Glutamatergic neuron (in vitro differentiated cells): ENCODE measurements at places on chromosomes 13 and 19.

GRCh38 chr19:15196360-15197005 is 4.3 kb downstream of the NOTCH3 start:
- no peak for DNase-seq
- peak overlapping the region; percentile 34 for H3K4me3 ChIP-seq
- no peaks in the 10 kb centered on the region for H3K36me3 ChIP-seq
- peaks cover 18% of the 10 kb centered on the region for H3K27me3 ChIP-seq

GRCh38 chr13:73578251-73578875 is 519.6 kb downstream of the KLF5 start:
- DNase-seq = no peak
- H3K27ac ChIP-seq = no peak overlapping the region
- H3K27me3 ChIP-seq = no peaks in the 10 kb centered on the region
- no peak overlapping the region for H3K4me3 ChIP-seq
- H3K36me3 ChIP-seq = no peaks in the 10 kb centered on the region

- no peaks in the 10 kb centered on the region for H3K36me3 ChIP-seq
- peaks cover 11% of the 10 kb centered on the region for H3K4me1 ChIP-seq
- no peak overlapping the region for H3K27ac ChIP-seq
- no peak overlapping the region for H3K4me3 ChIP-seq
These were observed 1257.9 kb downstream of the PCDH17 start for GRCh38 chr13:58889474-58889873.

DNA sequence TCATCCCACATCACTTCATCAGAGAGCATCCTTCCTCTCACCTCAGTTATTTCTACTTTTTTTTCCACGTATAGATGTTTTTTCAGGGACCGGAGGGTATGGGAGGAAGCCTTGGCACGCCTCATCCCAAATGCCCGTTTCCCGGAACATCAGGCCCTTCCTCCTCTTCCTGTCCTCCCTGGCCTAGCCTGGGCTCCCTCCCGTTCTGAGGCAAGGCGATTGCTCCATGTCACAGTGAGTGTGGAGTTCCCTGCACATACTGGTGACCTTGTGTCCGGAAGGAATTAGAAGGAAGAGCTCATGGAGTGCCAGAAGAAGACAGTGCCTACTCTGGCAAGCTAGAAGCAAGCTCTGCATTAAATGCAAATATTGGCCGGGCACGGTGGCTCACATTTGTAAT is 1.1 kb upstream of the ZNF627 start:
- no peak overlapping the region for H3K27ac ChIP-seq
- H3K36me3 ChIP-seq = no peaks in the 10 kb centered on the region
- H3K4me1 ChIP-seq = peaks cover 11% of the 10 kb centered on the region
- peak overlapping the region; percentile 30 for H3K4me3 ChIP-seq

GRCh38 chr13:91621963-91622362 is 223.5 kb downstream of the GPC5 start:
- H3K27me3 ChIP-seq = no peaks in the 10 kb centered on the region
- DNase-seq = no peak
- H3K4me1 ChIP-seq = no peaks in the 10 kb centered on the region
- H3K36me3 ChIP-seq = no peaks in the 10 kb centered on the region

- H3K36me3 ChIP-seq = no peaks in the 10 kb centered on the region
- no peak for DNase-seq
- no peak overlapping the region for H3K27ac ChIP-seq
- peaks cover 4% of the 10 kb centered on the region for H3K4me1 ChIP-seq
- H3K4me3 ChIP-seq = no peak overlapping the region
These were observed 144.8 kb downstream of the FLT1 start for GRCh38 chr13:28349907-28350654.

DNA sequence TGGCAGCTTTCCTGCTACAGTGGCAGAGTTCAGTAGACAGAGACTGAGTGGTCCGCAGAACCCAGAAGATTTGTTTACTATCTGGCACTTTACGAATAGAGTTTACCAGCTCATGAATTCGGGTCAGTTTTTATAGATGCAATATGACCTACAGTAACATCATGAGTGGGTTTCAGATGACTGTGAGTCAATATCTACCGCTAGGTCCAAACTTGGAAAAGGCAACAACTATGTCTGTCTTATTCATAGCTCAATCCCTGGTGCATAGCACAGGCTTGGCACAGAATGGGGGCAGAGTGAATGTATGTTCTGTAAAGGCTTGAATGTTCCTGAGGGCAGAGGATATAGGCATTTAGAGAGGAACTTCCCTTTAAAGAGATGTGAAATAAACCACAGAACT is 65.2 kb downstream of the RAP2A start:
- no peak overlapping the region for H3K4me3 ChIP-seq
- H3K36me3 ChIP-seq = no peaks in the 10 kb centered on the region
- no peaks in the 10 kb centered on the region for H3K4me1 ChIP-seq

DNA sequence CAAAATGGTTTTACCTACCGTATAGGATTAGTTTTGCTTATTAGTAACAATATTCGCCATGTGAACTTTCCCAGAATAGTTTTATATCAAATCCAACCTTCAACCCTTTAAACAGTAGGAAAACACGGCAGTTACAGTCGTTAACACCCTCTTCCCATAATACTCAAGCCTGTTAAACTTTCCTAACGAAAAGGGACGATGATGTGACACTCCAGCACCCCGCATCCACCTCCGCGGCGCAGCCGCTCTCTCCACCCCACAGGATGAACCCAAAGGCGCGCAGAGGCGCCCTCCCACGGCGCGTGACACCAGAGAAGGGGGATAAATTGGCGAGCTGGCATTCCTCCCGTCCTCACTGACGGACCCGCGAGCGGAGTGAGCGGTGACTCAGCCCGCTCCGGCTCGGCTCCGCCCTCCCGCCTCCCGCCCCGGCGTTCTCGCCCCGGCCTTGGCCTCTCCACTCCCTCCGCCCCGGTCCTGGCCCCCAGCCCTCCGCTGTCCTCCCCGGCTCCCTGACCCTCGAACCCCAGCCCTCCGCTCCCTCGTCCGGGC is 665 bp downstream of the TUBGCP3 start:
- H3K27ac ChIP-seq = peak overlapping the region; percentile 95
- no peaks in the 10 kb centered on the region for H3K36me3 ChIP-seq
- peak overlapping the region; percentile 97 for H3K4me3 ChIP-seq
- peaks cover 3% of the 10 kb centered on the region for H3K27me3 ChIP-seq
- peak; percentile 85 for DNase-seq

- DNase-seq = no peak
- no peaks in the 10 kb centered on the region for H3K36me3 ChIP-seq
- H3K27ac ChIP-seq = no peak overlapping the region
- H3K27me3 ChIP-seq = peaks cover 6% of the 10 kb centered on the region
These were observed 2.1 kb upstream of the GPC6 start for GRCh38 chr13:93224535-93224934.

GRCh38 chr13:58991826-58992477 is 1171.8 kb downstream of the DIAPH3 start:
- no peaks in the 10 kb centered on the region for H3K27me3 ChIP-seq
- H3K36me3 ChIP-seq = no peaks in the 10 kb centered on the region
- no peak overlapping the region for H3K27ac ChIP-seq
- peaks cover 7% of the 10 kb centered on the region for H3K4me1 ChIP-seq

- H3K4me1 ChIP-seq = no peaks in the 10 kb centered on the region
- H3K27ac ChIP-seq = no peak overlapping the region
- peak; percentile 58 for DNase-seq
These were observed 68.7 kb downstream of the RASL11A start for GRCh38 chr13:27339299-27339698.

DNA sequence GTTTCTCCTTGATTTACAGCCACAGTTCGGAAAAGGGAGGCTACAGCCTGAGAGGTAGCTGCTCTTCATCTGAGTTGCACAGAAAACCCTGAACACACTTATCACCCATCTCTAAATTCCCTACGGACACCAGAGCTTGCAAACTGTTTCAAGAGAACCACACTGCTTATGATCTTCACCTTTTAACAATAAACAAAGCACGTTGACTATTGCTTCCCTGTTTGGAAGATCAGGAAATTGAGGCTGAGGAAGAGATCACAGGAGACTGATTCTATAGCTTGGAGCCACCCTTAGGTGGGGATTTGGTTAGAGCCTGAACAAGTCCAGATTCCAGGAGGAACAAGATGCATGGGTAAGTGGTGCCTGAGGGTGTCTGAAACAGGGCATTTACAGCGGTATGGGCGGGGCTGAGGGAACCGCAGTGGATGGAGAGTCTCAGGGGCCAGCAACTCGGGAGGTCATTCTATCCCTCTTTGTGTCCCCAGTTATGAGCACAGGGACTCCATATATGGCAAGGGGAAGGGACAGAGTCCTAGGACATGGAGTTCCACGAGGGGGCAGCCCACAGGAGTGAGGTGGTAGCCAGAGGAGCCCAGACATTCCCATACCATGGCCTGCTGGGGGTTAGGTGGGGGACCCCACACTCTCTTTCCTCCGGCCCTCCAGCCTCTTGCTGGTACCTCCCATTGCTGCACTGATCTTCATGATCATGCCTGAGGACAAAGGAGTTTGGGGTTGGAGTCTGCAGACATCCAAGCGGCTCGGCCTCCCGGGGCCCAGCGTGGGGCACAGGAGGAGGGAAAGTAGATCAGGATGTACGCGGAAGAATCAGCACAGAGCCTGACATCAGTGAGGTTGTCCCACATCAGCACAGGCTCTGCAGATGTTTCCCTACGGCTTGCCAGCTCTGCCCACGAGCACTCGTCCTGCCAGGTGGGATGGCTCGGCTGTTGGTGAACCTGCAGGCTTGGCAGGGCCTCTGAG is 162.3 kb upstream of the ZNF536 start:
- H3K36me3 ChIP-seq = no peaks in the 10 kb centered on the region
- no peak for DNase-seq
- no peak overlapping the region for H3K27ac ChIP-seq
- no peaks in the 10 kb centered on the region for H3K4me1 ChIP-seq

- no peak overlapping the region for H3K27ac ChIP-seq
- H3K4me1 ChIP-seq = no peaks in the 10 kb centered on the region
- no peaks in the 10 kb centered on the region for H3K27me3 ChIP-seq
- DNase-seq = no peak
- no peak overlapping the region for H3K4me3 ChIP-seq
These were observed 395.8 kb upstream of the MIR17HG start for GRCh38 chr13:90951663-90952062.

DNA sequence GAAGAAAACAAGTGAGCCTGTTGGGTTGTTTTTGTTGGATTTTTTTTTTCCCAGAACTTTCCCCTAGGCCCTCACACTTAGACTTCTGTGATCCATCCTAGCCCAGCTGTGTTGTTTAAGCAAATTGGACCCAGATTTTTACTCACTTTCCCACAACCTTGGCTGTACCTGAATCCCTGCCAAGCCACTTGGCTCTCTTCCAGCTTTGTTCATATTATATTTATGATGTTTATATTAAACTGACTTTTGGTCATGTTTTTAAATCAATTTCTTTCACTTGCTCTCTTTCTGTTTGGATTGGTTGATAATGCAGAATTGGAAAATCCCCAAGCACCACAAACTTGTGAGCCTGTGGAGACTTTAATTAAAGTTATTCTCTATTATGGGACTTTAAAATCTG is 16.6 kb downstream of the OLFM4 start:
- H3K27ac ChIP-seq = no peak overlapping the region
- H3K4me1 ChIP-seq = no peaks in the 10 kb centered on the region
- no peak overlapping the region for H3K4me3 ChIP-seq
- H3K27me3 ChIP-seq = no peaks in the 10 kb centered on the region

GRCh38 chr19:6071875-6072274 is 38.4 kb downstream of the RFX2 start:
- no peak overlapping the region for H3K27ac ChIP-seq
- peaks cover 9% of the 10 kb centered on the region for H3K4me1 ChIP-seq
- no peak for DNase-seq
- no peaks in the 10 kb centered on the region for H3K36me3 ChIP-seq
- no peak overlapping the region for H3K4me3 ChIP-seq

DNA sequence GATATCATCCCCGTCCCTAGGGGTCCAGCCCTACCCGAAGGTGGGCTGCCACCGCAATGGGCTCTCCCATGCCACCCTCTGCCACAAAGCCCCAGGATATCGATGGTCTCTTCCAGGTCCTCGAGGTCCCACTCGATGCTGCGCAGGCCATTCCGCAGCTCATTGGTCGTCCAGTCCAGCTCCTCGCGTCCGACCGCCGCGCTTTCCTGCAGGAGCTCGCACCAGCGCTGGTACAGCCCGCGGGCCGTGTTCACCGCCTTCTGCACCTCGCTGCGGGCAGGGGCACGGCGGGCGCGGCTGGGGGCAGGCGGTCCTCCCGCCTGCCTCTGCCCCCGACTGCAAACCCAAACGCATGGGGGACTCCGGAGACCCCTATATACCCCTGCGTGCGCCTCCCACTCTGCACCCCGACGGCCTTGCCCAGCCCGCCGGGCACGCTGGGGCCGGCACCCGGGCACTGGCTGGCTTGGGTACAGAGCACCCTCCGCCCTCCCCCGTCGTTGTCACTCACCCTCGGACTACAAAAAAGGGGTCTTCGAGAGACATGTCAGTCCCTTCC is 468 bp downstream of the STX10 start:
- no peak overlapping the region for H3K27ac ChIP-seq
- peaks cover 24% of the 10 kb centered on the region for H3K27me3 ChIP-seq
- peak; percentile 79 for DNase-seq
- peak overlapping the region; percentile 97 for H3K4me3 ChIP-seq
- no peaks in the 10 kb centered on the region for H3K36me3 ChIP-seq
- peaks cover 2% of the 10 kb centered on the region for H3K4me1 ChIP-seq

- no peak for DNase-seq
- no peak overlapping the region for H3K4me3 ChIP-seq
- peaks cover 12% of the 10 kb centered on the region for H3K27me3 ChIP-seq
- no peak overlapping the region for H3K27ac ChIP-seq
- H3K4me1 ChIP-seq = peaks cover 27% of the 10 kb centered on the region
- no peaks in the 10 kb centered on the region for H3K36me3 ChIP-seq
These were observed 11.2 kb downstream of the PPP6R1 start for GRCh38 chr19:55247621-55248099.

GRCh38 chr13:51518827-51519226 is 65.4 kb upstream of the WDFY2 start:
- H3K4me3 ChIP-seq = no peak overlapping the region
- no peaks in the 10 kb centered on the region for H3K36me3 ChIP-seq
- H3K27ac ChIP-seq = no peak overlapping the region
- H3K4me1 ChIP-seq = no peaks in the 10 kb centered on the region
- H3K27me3 ChIP-seq = no peaks in the 10 kb centered on the region

- H3K36me3 ChIP-seq = peaks cover 15% of the 10 kb centered on the region
- no peak for DNase-seq
- no peak overlapping the region for H3K4me3 ChIP-seq
- no peaks in the 10 kb centered on the region for H3K4me1 ChIP-seq
These were observed 39.1 kb downstream of the TRPM4 start for GRCh38 chr19:49196527-49197240.

- H3K27me3 ChIP-seq = no peaks in the 10 kb centered on the region
- H3K4me3 ChIP-seq = no peak overlapping the region
- no peaks in the 10 kb centered on the region for H3K36me3 ChIP-seq
- no peak overlapping the region for H3K27ac ChIP-seq
These were observed 50.3 kb upstream of the GPI start for GRCh38 chr19:34314437-34315313.

GRCh38 chr19:11261431-11261970 is 823 bp downstream of the DOCK6 start:
- H3K4me1 ChIP-seq = peaks cover 2% of the 10 kb centered on the region
- H3K27ac ChIP-seq = peak overlapping the region; percentile 94
- peak; percentile 83 for DNase-seq
- H3K4me3 ChIP-seq = peak overlapping the region; percentile 82
- H3K36me3 ChIP-seq = no peaks in the 10 kb centered on the region
- peaks cover 10% of the 10 kb centered on the region for H3K27me3 ChIP-seq

DNA sequence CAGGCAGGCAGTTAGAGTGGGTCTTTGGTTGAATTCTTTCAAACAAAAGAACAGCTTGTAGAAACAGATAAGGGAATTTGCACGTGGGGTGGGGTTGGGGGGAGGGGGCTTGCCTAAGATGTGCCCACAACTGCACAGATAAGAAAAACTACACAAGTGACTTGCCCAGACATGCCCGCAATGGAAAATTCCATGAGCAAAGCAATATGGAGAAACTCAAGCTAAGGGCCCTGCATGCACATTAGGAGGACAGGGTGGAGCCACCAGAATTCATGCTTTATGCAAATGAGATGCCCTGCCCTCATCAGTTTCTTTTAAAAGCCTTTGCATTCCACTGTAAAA is 755.6 kb upstream of the MIR17HG start:
- H3K4me1 ChIP-seq = no peaks in the 10 kb centered on the region
- H3K27ac ChIP-seq = no peak overlapping the region
- H3K36me3 ChIP-seq = peaks cover 7% of the 10 kb centered on the region
- DNase-seq = no peak
- H3K4me3 ChIP-seq = no peak overlapping the region
